Hepatocyte (in vitro differentiated cells): ENCODE measurements at places on chromosomes 6 and 20.

GRCh38 chr6:54111341-54112045 lies at the start of gene MLIP:
MLIP (plus strand) TSS chr6:54111443; CDS start chr6:54111480, 37 bp downstream.
- no peak for DNase-seq

DNA sequence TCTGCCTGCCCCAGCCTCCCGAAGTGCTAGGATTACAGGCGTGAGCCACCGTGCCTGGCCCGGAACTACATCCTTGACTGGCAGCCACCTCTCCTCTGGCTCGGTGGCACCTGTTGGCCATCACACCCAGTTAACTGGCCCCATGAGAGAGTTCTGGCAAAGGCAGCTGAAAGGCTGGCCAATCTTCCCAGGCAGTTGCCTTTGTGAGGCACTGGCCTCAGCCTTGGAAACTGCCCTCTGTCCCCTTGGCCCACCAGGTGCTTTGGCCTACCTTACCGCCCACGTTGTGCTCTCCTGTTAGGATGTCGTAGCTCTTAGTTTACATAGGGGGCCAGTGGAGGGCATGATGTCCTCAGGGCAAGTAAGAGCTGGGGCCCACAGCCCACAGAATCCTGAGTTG lies 9.6 kb upstream of the MANBAL start:
- no peak for DNase-seq

GRCh38 chr6:142323377-142323776 lies 21.6 kb downstream of the ADGRG6 start:
- DNase-seq, result peak; percentile 81

DNA sequence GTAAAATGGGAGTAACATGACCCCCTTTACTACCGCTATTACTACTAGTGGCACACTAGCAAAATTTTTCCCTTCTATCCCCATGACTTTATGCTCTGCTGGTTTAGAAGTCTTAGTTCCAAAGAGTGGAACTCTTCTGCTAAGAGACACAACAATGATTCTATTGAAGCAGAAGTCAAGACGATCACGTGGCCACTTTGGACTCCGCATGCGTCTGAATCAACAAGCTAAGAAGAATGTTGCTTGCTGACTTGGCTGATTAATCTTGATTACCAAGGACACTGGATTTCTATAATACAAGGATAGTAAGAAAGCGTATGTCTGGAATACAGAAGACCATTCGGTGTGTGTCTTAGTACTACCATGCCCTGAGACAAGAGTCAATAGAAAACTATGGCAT lies 244.7 kb upstream of the BTBD3 start:
- no peak for DNase-seq

- no peak for DNase-seq
Measured at GRCh38 chr6:90414352-90414751, 117.7 kb upstream of the BACH2 start.

DNA sequence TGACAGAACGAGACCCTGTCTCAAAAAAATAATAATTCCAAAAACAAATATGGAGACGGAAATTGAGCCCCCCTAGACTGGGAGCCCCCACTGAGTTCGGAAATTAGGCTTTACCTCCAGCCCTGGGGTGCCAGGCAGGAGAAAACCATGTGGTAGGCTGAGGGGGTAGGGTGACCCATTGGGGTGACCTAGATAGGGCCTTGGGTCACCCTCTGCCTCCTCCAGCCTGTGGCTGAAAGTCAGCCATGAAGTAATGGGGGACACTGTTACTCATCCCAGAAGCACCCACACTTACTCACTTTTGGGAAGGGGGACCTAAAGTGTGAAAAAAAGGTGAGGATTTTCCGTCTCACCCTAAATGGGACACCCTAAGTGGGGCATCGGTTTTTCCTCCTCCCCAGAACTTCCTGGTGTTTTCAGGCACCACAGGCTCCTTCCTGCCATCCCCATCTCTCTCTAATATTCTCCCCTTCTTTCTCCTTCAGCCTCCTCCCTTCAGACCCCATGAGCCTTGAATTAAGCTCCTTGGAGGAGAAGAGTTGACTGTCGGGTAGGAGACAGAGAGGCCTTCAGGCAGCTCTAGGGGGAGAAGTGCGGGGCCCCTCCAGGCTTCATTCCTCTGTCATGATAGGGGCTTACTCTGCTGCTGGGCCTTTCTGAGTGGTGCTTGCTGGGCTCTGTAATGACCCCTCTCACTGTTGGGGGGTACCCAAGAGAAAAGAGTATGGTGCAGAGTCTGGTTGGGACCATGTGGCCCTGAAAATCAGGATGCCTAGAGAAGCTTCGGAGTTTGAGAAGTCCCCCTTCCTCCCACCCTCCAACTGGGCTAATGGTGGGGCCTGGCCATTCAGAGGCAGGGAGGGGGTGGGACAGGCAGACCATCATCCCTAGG lies 2.4 kb downstream of the LTB start:
- DNase-seq, result no peak

GRCh38 chr20:23227976-23228375 lies 122.6 kb upstream of the NXT1 start:
- peak; percentile 43 for DNase-seq

DNA sequence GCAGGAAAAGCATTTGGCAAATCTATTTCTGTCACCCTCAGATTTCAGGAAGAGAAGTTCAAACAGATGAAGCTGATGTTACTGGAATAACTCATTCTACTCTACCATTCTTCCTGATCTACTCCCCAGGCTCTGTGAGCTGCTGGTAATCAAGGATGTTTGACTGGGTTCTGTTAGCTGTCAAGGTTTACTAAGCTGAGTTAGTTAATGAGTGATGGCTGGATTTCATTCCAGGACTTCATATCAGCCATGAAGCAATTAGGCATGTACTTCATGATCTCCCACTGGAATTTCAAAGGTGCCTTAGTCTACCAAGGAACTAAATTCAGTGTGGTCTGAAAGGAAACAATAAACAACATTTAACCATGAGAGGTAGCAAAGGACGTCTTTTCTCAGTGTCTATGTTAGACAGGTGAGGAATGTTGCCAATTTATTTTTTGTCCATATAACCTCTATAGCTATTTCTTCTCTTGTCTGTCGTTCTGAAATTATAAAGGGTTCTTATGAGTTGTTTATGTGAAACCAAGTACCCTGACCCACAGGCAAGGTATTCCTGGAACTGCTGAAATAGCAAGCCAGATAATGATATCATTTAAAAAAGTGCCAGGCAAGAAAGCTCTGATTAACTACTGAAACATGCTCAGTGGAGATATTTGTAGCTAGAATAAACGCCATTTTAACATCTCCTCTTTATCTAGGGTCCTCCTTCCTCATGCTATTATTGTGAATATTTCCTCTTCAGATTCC lies 112.9 kb downstream of the BACH2 start:
- peak; percentile 55 for DNase-seq

- no peak for DNase-seq
Measured at GRCh38 chr6:3268680-3269079, 9.9 kb downstream of the PSMG4 start.

DNA sequence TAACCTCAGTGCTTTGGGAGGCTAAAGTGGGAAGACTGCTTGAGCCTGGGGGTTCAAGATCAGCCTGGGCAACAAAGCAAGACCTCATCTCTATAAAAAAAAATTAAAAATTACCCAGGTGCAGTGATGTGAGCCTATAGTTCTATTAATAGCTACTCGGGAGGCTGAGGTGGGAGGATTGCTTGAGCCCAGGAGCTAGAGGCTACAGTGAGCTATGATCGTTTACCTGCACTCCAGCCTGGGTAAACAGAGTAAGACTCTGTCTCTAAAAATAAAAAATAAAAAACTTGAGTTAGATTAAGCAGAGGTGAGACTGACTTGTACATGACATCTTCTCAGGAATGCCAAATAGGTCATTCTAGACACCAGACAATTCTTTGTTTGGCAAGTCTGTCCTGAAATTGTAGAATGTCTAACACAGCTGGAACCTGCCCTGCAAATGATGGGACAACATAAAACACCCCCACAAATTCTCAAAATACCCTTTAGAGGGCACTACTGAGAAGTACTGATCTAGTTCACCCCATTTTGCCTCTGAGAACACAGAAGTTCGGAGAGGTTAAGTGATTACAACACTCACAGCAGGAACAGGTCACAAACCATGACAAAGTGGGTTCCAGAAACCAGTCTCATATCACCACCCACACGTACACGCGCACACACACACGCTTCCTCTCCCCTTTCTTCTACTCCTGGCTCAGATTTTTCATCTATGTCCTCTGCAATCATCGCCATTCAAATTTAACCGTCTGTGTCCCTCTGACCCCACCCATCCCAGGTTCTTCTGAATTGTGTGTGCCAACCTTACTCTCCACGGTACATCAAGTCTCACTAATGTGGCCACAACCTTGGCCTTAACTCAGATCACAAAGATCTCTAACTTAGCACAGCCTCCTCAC lies 38.3 kb downstream of the ARHGAP18 start:
- no peak for DNase-seq

DNA sequence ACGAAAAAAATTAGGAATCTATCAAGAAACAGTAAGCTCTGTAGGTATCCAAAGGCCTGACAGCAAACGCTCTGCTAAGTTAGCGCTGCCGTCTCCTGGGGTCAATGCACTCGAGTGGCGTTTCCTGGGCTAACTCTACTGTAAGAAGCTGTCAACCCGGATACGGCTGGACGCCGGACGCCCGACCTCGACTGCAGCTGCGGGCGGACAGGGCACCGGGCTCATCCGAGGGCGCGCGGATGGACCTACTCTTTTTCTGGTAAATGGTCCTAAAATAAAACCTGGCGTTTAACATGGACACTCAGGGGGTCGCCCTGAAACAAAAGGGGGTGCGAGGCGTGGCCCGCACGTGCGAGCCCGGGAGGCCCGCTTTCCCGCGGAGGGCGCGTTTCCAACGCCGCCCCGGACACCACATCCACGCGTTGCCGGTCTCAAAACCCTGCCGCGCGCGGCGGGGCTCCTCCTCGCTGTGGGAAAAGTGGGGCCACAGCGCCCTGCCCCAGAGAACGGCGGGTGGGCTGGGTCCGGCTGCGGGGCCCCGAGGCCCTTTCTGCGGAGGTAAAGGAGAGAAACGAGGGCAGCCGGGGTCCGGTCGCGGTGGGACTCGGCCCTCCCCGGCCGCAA lies 537 bp downstream of the TCP1 start:
- DNase-seq, result peak; percentile 68

DNA sequence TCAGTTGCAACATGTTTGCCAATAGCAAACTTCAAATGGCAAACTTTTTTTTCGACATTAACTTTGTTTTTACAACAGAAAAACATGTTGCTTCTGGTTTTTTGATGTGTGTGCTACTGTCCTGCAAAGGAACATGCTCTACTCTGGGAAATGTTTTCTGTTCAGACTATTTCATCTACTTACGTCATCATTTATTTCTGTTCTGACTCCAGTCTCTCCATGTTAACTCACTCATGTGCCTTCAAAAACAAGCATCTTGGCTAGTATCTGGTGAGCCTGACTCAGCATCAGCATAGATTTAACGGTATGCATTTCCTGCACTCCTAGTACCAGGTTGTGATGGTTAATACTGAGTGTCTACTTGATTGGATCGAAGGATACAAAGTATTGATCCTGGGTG lies 36.1 kb upstream of the MAP7 start:
- DNase-seq, result peak; percentile 22

DNA sequence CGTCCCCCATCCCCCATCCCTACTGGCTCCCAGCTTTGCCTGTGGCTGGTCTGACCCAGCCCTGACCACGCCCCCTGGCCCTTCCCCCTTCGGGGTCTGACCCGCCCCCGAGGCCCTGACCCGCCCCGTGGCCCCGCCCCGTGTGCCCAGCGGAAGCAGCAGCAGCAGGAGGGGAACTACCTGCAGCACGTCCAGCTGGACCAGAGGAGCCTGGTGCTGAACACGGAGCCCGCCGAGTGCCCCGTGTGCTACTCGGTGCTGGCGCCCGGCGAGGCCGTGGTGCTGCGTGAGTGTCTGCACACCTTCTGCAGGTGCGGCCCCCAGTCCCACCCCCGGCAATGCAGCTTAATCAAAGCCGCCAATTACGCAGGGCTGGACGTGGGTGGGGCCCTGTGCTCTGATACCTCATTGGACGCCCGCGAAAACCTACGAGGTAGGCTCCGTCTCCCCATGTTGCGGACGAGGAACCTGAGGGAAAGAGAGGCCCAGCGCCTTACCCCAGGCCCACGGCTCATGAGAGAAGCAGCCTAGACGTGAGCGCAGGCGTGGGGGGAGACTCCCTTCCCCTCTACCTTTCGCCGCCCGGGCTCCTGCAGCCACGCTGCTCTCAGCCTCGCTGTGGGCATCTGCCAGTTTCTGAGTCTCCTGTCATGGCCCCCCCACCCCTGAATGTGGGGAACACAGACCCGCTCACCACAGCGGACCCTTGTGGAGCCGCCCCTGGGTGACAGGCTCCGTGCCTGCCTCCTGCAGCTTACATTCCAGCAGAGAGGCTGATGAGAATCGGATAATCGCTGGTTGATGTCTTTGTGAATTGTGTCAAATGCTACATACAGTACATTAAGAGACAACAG lies 12.8 kb downstream of the RBCK1 start:
- no peak for DNase-seq

DNA sequence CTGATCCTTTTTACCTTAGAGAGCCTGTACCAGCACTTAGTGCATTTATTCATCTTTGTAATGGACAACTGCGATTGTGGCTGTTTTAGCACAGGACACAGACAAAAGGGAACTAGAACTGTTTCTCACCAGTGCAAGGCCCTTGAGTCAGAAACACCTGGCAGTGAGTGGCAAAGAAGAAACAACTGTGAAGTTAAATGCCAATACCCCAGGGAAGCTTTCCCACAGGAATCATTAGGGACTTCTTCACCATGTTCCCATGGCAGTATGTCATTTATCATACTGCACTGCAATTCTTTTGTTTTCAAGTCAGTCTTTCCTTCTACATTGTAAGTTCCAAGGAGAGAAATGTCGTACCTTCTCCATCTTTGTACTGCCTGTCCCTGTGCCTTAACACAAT lies 28.6 kb upstream of the CDYL start:
- no peak for DNase-seq

GRCh38 chr6:48087448-48087847 lies 23.5 kb downstream of the PTCHD4 start:
- DNase-seq, result peak; percentile 21

GRCh38 chr20:37990571-37991151 lies 42.6 kb downstream of the TTI1 start:
- peak; percentile 27 for DNase-seq

GRCh38 chr6:137497721-137498463 lies 3.7 kb upstream of the OLIG3 start:
- DNase-seq, result no peak

DNA sequence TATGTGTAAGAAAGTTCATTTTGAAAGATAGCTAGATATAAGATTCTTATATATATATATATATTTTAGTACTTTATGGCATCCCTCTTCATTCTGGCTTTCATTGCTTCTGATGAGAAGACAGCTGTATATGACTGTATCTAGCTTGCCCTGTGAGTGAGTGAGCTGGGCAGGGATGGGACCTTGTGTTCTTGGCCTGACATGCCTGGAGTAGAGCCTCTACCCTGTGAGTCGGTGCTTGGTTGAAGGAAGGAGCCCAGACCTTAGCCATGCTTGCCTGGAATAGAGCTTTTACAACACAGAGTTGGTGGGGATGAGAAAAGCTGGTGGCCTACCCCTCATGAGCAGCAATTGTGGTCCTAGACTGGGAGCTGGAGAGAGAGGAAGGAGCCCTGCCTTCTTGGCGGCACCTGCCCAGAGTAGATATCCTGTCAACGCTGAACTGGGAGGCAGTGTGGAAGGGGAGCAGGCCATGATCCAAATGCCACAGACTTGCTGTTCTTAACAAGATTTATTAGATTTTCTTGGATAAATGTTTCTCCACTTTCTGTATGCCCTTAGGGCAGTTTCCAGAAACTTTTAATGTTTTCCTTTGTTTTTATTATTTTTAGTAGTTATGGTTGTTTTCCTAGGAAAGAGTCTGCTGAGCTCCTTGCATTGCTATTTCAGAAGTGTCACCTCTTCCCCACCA lies 31.6 kb downstream of the FIG4 start:
- no peak for DNase-seq
